Neural progenitor cell (in vitro differentiated cells): ENCODE measurements at places on chromosomes 1 and 21.
A peak's percentile ranks its signal among the peaks of the same experiment; 100 is the strongest.

- DNase-seq, result no peak
- no peaks in the 10 kb centered on the region for H3K36me3 ChIP-seq
- peaks cover 4% of the 10 kb centered on the region for H3K4me1 ChIP-seq
Measured at GRCh38 chr1:243793298-243793697, 56.7 kb downstream of the AKT3 start.

- H3K27me3 ChIP-seq, result no peaks in the 10 kb centered on the region
- no peaks in the 10 kb centered on the region for H3K36me3 ChIP-seq
- H3K27ac ChIP-seq, result no peak overlapping the region
- no peak for DNase-seq
Measured at GRCh38 chr1:25647863-25648262, 31.3 kb downstream of the MAN1C1 start.

DNA sequence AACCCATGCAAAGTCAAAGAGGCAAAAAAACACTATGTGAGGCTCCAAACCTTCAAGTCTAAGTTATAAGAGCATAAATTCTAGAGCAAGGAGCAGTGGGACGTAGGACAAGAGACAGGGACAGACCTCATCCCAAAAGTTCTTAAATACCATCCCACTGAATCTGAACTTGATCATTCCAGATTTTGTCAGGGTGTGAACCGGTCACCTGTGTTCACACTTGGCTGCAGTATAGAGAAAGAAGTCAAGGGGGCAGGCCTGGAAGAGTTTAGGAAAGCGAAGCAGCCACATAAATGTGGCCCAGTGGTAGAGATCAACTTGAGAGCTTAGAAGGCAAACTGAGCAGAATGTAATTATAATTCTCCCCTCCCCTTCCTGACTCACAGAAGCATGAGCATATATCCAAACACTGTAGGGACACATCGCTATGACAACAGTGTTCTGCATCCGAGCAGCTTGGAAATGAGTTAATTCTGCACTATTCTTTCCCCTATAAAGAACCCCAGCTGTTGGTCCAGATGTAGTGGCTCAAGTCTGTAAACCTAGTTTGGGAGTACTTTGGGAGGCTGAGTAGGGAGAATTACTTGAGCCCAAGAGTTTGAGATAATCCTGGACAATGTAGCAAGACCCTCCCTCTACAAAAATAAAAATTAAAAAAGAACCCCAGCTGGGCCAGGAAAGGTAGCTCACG is 2.7 kb downstream of the AKR7A2 start:
- peaks cover 7% of the 10 kb centered on the region for H3K4me1 ChIP-seq
- H3K27me3 ChIP-seq, result no peaks in the 10 kb centered on the region
- DNase-seq, result no peak

DNA sequence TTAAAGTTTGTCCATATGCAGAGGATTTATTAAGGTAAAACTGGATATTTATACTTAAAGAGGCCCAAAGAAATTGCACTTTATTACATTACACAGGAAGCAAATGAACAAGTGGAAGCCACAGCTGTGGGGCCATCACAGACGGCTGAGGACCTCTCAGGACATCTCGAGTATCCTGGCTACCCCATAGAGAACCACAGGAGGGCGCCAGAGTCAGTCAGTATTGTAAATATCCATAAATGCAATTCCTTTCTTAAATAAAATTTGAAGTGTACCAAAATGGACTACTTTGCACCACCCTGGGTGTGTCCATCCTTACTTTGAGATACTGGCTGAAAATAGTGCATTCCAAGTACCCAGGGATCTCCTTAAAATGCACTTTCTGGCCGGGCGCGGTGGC is 257.2 kb downstream of the MRPL39 start:
- DNase-seq, result peak; percentile 43
- H3K36me3 ChIP-seq, result no peaks in the 10 kb centered on the region
- no peak overlapping the region for H3K4me3 ChIP-seq

GRCh38 chr1:245829826-245830225 is 675.0 kb downstream of the KIF26B start:
- H3K4me3 ChIP-seq, result no peak overlapping the region
- no peak overlapping the region for H3K27ac ChIP-seq
- no peak for DNase-seq
- H3K36me3 ChIP-seq, result no peaks in the 10 kb centered on the region

- H3K4me3 ChIP-seq, result no peak overlapping the region
- H3K36me3 ChIP-seq, result no peaks in the 10 kb centered on the region
- H3K27me3 ChIP-seq, result no peaks in the 10 kb centered on the region
- DNase-seq, result no peak
Measured at GRCh38 chr1:204348242-204348641, 11.5 kb downstream of the PLEKHA6 start.

DNA sequence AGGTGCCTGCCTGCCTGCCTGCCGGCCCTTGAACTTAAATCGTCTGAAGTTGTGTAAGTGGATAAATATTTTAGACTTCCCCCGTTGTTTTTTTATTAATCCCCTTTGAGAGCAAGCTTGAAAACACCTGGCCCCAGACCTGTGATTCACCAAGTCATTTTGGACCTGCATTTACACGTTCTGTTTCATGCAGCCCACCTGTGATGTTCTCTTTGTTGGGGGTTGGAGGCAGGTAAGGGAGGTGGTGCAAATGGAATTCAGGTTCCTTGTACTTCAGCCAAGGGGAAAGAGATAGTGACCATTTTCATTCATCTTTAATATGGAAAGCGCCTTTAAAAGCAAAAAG is 1.2 kb downstream of the SLC37A1 start:
- H3K4me3 ChIP-seq, result peak overlapping the region; percentile 83
- no peak overlapping the region for H3K27ac ChIP-seq
- H3K4me1 ChIP-seq, result peaks cover 10% of the 10 kb centered on the region
- no peaks in the 10 kb centered on the region for H3K36me3 ChIP-seq
- no peak for DNase-seq

- no peaks in the 10 kb centered on the region for H3K4me1 ChIP-seq
- H3K36me3 ChIP-seq, result no peaks in the 10 kb centered on the region
- H3K4me3 ChIP-seq, result no peak overlapping the region
- DNase-seq, result no peak
Measured at GRCh38 chr1:7420470-7421100, 350.5 kb upstream of the VAMP3 start.

- H3K36me3 ChIP-seq, result no peaks in the 10 kb centered on the region
- H3K27ac ChIP-seq, result no peak overlapping the region
- no peaks in the 10 kb centered on the region for H3K27me3 ChIP-seq
- no peaks in the 10 kb centered on the region for H3K4me1 ChIP-seq
Measured at GRCh38 chr1:117656202-117656641, 50.4 kb downstream of the TENT5C start.

DNA sequence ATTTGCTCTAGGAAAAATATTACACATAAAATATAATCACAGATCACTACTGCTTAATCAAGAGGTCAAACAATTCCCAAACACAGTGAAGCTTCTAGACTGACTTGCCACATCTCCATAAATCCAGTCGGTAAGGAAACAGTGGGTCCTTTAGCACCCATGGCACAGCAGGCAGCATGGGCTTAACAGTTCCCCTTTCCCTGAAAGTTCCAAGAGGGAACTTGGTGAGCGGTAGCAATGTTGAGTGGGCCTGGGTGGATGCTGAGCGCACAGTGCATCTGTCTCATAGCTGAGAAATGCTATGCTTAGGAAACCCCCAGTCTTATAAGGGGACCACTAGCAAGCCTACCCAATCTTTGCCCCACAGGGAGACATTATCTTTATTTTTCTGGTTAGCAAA is 7.8 kb upstream of the CYB5R1 start:
- no peak overlapping the region for H3K4me3 ChIP-seq
- H3K27me3 ChIP-seq, result peaks cover 11% of the 10 kb centered on the region
- DNase-seq, result no peak
- H3K36me3 ChIP-seq, result no peaks in the 10 kb centered on the region
- H3K27ac ChIP-seq, result no peak overlapping the region

- no peaks in the 10 kb centered on the region for H3K4me1 ChIP-seq
- H3K4me3 ChIP-seq, result no peak overlapping the region
- H3K27ac ChIP-seq, result no peak overlapping the region
- DNase-seq, result no peak
- H3K36me3 ChIP-seq, result no peaks in the 10 kb centered on the region
Measured at GRCh38 chr1:171611306-171611705, 10.7 kb upstream of the MYOCOS start.

DNA sequence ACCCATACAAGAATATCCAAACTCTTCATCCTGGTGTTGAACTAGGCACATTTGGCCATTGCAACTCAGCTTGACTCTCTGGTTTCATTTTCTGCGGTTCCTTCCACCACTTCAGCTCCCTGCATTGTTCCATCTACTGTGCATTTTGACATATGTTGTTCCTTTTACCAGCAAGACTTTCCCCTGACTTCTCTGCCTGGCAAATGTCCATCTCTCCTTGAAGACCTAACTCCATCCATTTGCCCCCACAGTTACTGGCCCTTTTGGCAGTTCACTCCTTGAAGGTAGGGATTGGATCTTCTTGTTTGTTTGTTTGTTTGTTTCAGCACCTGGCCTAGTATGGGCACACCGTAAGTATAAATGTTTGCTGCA is 8.7 kb downstream of the PADI2 start:
- no peak overlapping the region for H3K27ac ChIP-seq

DNA sequence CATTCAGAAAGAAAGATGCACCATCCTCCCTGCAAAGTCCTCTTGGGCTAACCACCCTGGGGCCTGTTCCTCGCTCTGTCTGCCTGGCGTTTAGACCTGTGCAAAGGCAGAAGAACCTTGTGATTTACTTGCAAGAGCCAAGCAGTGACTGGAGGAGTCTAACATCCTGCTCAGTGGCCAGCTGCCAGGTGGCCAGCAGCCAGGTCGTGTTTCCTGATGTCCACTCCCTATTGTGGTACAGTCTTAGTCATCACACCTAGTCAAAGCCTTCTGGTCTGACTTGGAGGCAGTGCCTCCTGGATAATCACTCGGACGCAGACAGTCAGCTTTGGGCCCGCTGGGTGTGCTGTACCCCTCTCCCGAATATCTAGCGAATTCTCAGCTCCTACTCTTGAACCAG is 118.1 kb downstream of the PGBD5 start:
- no peaks in the 10 kb centered on the region for H3K36me3 ChIP-seq
- H3K27me3 ChIP-seq, result no peaks in the 10 kb centered on the region
- no peak overlapping the region for H3K27ac ChIP-seq
- H3K4me1 ChIP-seq, result peaks cover 3% of the 10 kb centered on the region

GRCh38 chr1:32239790-32240139 is 7.3 kb upstream of the FAM167B start:
- no peaks in the 10 kb centered on the region for H3K27me3 ChIP-seq
- peaks cover 28% of the 10 kb centered on the region for H3K4me1 ChIP-seq
- H3K4me3 ChIP-seq, result peak overlapping the region; percentile 65
- H3K36me3 ChIP-seq, result no peaks in the 10 kb centered on the region
- no peak for DNase-seq
